ENCODE measurements at places on chromosomes 6 and 20. TPM values are rescaled to one million over a fixed set of nuclear protein-coding genes. Genes with fewer than 3 reads are reported as not detected.

The MTFR2 gene
- 18.4 TPM for total RNA-seq

The COL9A1 gene
- not detected for total RNA-seq

The ATP9A gene
- total RNA-seq = 22.7 TPM

The DUSP22 gene
- total RNA-seq = 28.6 TPM

The PACRG gene
- not detected for total RNA-seq

The BMP7 gene
- not detected for total RNA-seq

The DSE gene
- 3.8 TPM for total RNA-seq

The DAAM2 gene
- total RNA-seq = not detected

The PAX1 gene
- not detected for total RNA-seq

The TGM2 gene
- total RNA-seq = not detected

The KHDC1 gene
- 6.7 TPM for total RNA-seq

The C20orf141 gene
- total RNA-seq = not detected

The COL9A3 gene
- total RNA-seq = 0.32 TPM

The FNDC11 gene
- total RNA-seq = 0.27 TPM

The CLPSL1 gene
- total RNA-seq = not detected

The BPI gene
- total RNA-seq = not detected

The CTNNBL1 gene
- 100 TPM for total RNA-seq

The C20orf202 gene
- not detected for total RNA-seq

The C20orf144 gene
- total RNA-seq = 0.28 TPM

The ARFGAP1 gene
- 94.4 TPM for total RNA-seq

The CDSN gene
- total RNA-seq = not detected

The SLC44A4 gene
- 0.18 TPM for total RNA-seq

The PRRT1 gene
- total RNA-seq = not detected

The UBE3D gene
- 6.9 TPM for total RNA-seq

The ACSS1 gene
- total RNA-seq = 15.5 TPM

The RAMACL gene
- 0.32 TPM for total RNA-seq

Measured in activated T-helper 2 cell treated with anti-CD3 and anti-CD28 coated beads, Interferon-gamma antibody, Interleukin-2, Interleukin-4, amounts not matched to agents 10 μg/mL and 5 μg/mL and 100 μg/mL, durations not matched to agents 14 hours and 24 hours and 36 hours (primary cell).